ENCODE measurements at places on chromosomes 16 and 17.
A peak's percentile ranks its signal among the peaks of the same experiment; 100 is the strongest.

GRCh38 chr17:79557276-79558090, 53.4 kb downstream of the RBFOX3 start:
- no peak for DNase-seq

- peak; percentile 74 for DNase-seq
Measured at GRCh38 chr17:58520843-58521430, 6.5 kb upstream of the MTMR4 start.

DNA sequence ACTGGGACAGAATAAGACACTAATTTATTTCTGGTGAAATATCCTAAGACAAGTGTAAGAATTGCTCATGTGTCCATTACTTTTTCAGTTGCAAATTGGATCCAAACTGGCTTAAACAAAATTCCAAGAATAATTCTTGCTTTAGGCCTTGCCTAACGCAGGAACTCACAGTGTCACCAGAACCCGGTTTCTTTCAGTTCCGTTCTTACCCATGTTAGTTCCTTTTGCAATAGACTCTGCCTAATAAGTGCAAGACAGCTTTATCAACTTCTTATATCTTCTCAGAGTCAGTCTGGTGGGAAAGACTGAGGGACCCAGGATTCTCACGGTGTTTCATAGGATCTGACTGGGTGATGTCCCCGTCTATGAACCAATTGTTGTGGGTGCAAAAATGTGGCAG, 24.7 kb downstream of the GDE1 start:
- no peak for DNase-seq

GRCh38 chr16:82379551-82379950, 209.5 kb upstream of the MPHOSPH6 start:
- DNase-seq: no peak

DNA sequence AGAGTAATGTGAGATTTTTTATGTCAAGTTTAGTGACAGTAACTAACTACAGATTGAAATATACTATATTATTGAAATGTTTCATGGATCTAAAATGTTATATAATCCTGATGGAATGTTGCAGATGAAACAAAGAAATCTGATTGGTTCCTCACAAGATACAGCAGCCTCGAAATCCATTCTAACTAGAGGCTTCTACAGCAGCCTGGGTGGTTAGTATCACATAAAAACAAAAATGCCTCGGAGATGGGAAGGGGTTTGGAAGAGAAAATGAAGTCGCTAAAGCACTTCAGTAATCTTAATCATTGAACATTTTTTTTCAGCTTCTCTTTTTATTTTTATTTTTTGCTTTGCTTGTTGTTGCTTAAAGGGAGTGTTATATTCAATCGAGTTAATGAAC, 75.2 kb downstream of the TANC2 start:
- no peak for DNase-seq

DNA sequence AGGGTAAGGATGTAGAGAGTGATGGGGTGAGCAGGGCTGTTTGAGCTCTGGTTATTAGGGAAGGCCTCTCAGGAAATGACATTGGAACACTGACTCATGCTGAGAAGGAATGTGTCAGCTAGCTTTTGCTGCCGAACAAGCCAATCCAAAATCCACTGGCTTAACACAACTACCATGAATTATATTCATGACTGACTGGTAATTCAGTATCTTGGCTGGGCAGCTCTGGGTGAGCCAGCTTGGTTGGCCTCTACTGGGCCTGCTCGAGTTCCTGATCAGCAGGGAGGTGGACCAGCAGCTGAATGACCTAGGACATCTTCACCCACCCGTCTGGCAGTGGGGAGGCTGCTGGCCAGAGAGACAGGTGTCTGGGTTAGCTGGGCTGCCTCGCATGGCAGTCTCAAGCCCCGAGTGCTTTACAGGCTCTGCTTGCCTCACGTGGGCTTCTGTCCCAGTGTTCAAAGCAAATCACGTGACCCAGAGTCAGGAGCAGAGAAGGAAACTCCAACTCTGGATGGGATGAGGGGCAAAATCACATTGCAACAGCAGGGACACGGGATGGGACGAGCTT, 209.4 kb downstream of the KATNIP start:
- no peak for DNase-seq

DNA sequence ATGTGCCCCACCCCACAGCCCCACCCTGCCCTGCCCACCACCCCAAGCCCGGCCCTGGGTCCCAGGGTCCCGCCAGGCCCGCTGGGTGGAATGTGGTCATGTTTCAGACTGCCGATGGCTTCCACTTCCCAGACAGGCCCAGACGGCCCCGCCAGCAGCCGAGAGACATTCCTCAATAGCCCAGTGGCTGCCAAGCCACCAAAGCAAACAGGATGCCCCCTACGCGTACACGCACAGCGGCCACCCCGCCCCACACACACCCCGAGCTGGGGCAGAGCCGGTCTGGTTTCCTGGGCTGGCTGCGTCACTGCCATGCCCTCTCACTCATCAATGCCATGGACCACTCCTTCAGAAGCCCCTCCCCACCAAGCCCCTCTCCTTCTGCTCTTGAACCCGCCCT, 1.2 kb upstream of the KRT17 start:
- no peak for DNase-seq

- DNase-seq: no peak
Measured at GRCh38 chr16:51391798-51392511, 240.9 kb upstream of the SALL1 start.

DNA sequence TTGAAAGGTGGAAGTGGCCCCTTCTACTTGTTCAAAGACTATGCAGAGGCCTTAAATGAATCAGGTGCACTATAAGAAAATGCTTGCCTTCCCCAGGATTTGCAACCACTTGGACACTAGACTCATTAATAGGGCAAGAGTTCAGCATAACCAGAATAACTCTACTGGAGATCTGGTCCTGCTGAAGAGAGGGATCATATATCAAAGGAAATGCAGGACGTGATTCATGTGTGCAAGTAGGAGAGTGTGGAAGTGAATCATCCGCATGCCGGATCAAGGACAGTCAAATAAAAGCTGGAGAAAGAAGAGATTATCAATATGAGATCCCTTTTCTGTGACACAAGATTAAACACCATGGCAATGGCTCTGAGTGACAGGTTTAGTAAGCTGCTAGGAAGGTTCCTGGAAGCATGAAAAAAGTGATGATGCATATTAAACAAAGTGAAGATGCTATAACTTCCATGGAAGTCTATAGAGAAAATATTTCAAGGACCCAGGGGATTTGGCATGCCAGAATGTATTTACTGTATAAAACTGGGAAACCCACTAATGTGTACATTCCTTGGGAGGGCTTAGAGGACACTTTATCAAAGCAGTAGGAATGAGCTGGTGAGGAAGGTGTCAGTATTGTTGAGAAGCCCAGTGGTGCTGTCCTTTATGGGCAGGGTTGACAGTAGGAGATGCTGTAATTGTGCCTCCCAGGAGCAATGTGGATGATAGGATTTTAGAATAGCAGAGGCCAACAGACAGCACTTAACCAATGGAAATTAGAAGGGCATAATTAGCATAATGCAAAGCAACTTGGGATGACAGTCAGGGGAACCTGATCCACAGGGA, 133.1 kb downstream of the ABCA8 start:
- no peak for DNase-seq

- peak; percentile 61 for DNase-seq
Measured at GRCh38 chr17:21146362-21147015, 19.7 kb downstream of the DHRS7B start.

DNA sequence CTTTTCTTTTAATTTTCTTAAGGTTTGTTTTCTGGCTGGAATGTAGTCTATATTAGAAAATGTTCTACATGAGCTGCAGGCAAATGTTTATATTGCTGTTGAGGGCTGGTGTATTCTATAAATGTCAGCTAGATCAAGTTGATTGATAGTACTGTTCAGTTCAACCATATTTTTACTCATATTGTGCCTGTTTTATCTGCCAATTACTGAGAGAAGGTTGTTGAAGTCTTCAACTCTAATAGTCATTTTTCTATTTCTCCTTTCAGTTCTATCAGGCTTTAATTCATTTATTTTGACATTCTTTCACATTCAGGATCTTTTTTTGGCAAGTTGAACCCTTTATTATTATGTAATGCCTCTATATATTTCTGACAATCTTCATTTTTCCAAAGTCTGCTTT, 93.2 kb upstream of the HS3ST3A1 start:
- no peak for DNase-seq

GRCh38 chr16:64343061-64343819, 778.6 kb downstream of the CDH11 start:
- DNase-seq: no peak

DNA sequence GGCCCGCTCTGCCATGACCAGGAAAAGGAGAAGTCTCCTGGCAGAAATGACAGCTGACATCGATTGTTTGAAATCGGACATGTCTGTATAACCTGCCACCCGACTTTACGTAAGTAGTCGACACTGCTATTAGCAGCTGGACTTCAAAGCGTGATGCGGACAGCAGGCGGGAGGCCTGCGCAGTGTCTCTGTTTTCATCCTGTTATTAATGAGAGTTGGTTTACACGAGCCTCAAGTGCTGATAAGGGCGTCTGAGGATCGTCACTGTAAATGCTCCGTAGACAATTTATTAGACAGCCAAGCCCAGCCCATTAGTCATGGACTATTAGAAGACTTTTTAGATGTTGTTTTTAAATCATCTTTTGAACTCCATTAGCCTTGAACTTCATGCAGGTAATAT, 328.3 kb downstream of the FOXL1 start:
- no peak for DNase-seq

GRCh38 chr17:82463925-82464566, 5.5 kb downstream of the NARF start:
- no peak for DNase-seq

DNA sequence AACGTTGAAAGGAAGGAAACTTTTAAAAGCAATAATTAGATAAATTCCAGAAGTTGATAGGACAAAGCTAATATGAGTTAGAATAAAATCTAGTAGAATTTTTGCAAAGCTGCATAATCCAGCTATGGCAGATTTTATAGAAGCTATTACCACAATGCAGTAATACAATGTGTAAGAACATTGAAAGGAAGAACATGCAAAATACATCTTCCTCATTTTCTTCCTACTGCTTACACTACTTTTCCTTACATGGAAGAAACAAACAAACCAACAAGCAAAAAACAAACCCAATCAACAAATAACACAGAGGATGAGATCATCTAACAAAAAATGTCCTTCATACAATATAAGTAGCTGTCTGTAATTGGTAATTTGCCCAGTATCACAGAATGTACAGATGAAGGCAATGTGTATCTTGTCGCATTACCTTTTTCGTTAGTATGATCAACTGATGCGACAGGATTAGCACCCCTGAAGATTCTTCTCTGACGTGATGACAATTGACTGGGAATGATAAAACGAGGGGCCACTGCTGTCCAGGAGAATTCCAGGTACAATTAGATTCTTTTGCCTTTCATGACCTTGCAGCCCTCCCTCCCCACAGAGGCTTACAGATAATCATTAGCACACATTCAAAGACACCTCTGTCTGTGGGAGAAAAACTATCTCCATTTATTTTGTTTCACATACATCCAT, 21.2 kb upstream of the LRRC37A start:
- DNase-seq: no peak

DNA sequence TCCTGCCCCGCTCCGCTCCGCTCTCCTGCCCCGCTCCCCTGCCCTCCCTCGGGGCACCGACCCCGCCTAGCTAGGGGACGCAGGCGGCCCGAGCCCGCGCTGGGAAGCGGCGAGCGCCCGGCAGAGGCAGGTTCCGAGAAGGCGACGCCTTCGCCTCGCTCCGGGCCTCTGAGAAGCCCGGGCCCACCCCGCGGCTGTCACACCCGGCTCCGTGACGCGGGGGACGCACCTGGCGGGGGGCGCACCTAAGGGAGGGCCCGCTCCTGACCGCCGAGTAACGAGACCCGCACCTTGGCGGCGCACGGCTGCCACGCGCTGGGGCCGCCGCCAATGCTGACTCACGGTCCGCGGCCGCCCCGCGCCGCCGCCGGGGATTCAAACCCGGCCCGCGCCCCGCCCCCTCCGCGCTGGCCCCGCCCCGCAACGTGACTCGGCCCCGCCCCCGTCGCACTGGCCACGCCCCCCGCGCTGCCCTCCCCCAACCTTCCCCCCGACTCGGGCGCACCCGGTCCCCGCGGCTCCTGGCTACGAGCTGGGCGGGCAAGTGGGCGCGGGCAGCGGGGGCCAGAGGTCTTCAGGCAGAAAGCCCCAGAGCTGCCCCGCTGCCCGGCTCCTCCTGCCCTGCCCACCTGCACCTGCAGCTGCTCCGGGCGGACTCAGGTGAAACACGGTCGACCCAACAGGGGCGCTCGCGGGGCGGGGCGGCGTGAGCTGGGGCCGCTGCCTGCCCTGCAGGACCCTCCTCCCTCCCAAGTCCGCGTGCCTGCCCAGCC, 27.8 kb downstream of the GNPTG start:
- peak; percentile 81 for DNase-seq

DNA sequence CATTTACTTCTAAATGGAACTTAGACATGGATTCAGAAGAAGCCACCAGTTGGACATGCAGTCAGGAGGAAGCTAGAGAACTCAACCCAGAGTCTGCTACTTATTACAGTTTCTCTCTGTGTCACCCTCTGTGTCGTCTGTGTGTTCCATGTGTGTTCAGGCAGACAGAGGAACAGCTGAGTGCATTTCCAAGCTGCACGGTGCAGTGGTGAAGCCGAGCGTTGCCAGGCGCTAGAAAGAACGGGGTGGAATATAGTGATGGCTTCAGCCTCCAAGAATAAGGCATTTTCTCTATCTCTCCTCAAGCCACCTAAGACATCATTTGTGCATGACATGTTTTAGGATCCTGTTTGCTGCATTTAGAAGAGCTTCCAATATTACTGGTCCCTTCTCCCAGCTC, 101.1 kb upstream of the CCL2 start:
- DNase-seq: no peak

- peak; percentile 49 for DNase-seq
Measured at GRCh38 chr17:27559506-27560481, 71.2 kb upstream of the LGALS9 start.

- peak; percentile 65 for DNase-seq
Measured at GRCh38 chr17:14156689-14157088, 80.0 kb downstream of the CDRT15 start.

GRCh38 chr17:2048805-2049204, 6.1 kb upstream of the HIC1 start:
- DNase-seq: peak; percentile 9

- no peak for DNase-seq
Measured at GRCh38 chr17:19713462-19713861, 2.9 kb downstream of the SLC47A2 start.

- no peak for DNase-seq
Measured at GRCh38 chr17:50599606-50600005, 35.1 kb upstream of the ABCC3 start.

DNA sequence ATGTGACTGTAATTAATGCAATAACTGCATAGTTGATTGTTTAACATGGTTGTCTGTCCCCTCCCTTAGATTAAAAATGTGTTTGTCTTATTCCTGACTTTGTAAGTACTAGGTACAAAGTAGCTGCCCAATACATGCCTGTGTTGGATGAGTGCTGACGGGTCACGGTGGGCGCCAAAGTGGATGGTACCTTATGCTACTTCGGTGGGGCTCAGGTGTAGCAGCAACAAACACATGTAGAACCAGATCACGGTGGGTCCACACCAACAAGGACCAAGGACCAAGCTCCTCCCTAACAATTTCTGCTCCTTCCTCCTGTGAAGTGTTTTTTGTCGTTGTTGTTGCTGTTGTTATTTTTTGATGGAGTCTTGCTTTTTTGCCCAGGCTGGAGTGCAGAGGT, 46.4 kb upstream of the ZFHX3 start:
- DNase-seq: no peak

GRCh38 chr16:52597073-52597771, 50.3 kb upstream of the TOX3 start:
- DNase-seq: peak; percentile 6

GRCh38 chr17:39777534-39778365, 40.0 kb downstream of the GRB7 start:
- no peak for DNase-seq

Data from hematopoietic multipotent progenitor cell treated with erythropoietin and hydrocortisone succinate and interleukin-3 and kit ligand, for 6 days (in vitro differentiated cells).